CD14-positive monocyte (primary cell): ENCODE measurements at places on chromosomes 5 and 9.

- no peak for DNase-seq
Measured at GRCh38 chr9:33840381-33840780, 23.4 kb downstream of the UBE2R2 start.

- no peak for DNase-seq
Measured at GRCh38 chr9:37026113-37026930, 7.7 kb downstream of the PAX5 start.

GRCh38 chr5:17129093-17129849 lies 88.2 kb upstream of the BASP1 start:
- no peak for DNase-seq

GRCh38 chr5:113510836-113511451 lies 2.5 kb upstream of the YTHDC2 start:
- no peak for DNase-seq

DNA sequence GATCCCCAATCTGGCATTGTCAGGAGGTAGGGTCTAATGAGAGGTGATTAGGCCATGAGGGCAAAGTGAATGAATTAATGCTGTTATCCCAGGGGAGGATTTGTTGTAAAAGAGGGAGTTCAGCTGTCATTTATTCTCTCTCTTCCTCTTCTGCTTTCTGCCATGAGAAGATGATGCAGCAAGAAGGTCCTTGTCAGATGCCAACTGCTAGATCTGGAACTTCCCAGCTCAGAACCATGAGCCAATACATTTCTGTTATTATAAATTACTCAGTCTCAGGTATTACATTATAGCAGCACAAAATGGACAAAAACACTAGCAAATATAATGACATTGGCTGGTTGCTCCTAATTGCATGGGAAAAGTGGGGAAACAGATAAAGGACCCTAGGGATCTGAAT lies 15.6 kb upstream of the BICD2 start:
- DNase-seq: peak; percentile 83

DNA sequence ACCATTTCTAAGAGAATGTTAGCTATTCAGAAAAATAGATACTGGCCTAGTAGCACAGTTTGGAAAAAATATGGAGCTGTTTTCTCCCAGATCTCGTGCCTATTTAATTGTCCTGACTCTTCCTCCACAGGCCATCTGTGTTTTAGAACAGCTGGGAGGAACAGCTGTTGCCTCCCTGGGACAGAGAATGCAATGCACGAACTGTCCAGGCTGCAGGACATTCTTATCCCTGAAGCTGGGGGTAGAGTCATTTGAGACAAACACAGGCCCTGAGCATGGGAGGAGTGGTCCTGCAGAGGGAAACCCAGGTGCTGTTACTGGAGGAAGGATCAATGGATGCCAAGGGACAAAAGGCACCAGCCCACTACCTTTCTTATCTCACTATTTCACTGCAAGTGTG lies 20.9 kb upstream of the SPARC start:
- no peak for DNase-seq

DNA sequence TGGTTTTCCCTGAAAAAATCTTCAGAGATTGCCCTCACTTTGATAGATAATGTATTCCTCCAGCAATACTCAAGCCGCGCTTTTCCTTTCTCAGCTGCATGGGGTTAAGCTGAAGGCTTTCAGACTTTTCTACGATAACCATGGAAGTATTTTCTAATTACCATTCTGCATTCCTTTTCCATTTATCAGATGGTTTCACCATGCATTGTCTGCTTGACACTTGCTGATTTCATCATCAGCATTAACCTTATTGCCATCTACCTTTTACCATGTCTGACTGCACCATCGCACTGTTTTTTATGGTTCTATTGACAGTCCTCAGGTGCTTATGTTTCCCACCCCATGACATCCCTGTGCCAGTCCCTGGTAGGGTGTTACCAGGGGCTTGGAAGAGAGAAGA lies 91.6 kb downstream of the DMAC1 start:
- no peak for DNase-seq

DNA sequence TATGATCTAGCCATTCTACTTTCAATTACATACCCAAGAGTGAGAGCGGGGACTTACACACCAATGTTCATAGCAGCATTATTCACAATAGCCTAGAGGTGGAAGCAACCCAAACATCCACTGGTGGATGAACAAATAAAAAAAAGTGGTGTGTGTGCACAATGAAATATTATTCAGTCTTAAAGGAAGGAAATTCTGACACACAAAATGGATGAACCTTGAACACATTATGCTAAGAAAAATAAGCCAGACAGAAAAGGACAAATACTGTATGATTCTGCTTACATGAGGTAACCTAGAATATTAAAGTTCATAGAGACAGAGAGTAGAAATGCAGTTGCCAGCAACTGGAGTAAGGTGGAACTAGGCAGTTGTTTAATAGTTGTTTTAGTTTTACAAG lies 22.1 kb downstream of the ETF1 start:
- DNase-seq: no peak

GRCh38 chr5:132238169-132238744 lies 10.6 kb upstream of the P4HA2 start:
- peak; percentile 37 for DNase-seq

DNA sequence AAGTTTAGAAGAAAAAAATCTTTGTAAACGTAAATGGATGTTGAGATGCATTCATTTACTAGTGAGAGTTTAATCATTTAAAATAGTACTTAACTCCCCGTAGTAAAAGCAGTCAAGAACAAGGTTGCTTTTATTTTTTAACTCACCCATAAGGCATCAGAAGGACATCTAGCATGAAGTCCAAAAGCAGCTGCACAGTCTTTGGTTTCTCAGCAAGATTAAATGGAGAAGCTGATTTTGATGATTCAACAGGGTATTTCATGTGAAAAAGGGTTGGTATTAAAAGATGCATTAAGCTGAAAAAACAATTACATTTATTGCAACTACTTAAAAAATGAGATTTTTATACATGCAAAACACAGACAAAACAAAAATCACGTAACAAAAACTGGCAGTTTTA lies 44.0 kb downstream of the ECPAS start:
- DNase-seq: no peak

DNA sequence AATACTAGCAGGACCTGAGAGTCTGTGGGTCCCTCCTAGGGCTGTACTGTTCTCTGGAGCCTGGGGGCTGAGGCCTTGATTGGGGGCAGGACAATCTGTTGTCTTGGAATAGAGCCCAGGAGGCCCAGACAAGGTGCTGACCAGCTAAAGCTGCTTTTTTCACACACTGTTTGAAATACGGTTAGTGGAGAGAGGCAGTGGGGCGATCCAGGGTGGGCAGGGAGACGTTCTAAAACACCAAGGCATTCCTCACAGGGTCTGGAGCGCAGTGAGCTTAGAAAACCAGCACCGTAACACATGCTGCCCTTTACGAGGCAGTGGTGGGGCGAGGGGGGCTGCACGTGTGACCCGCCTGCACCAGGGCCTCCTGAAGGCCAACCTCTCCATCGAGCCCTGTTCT lies 55.1 kb downstream of the EHMT1 start:
- DNase-seq: no peak

GRCh38 chr5:172674155-172674554 lies 33.1 kb downstream of the NEURL1B start:
- no peak for DNase-seq

DNA sequence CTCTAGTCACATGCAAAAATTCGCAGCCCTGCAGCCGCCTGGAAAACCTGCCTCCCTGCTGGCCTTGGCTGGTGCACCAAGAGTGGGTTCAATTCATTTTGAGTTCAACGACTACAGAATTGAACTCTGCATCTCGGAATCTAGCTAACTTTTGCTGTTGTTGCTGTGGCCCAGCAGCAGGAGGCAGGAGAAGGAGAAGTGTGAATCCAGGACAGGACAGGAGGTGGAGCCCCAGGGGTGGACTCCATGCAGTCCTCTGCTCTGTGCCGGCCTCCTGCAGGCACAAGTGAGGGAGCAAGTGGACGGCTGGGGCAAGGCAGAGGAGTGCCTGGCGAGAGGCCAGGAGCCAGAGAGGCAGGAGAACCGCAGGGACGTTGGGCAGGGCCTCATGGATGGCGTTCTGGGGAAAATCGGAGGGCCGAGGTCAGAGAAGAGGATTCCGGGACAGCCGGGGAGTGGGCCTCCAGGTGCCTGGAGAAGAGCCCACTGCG lies 214.2 kb downstream of the FANCC start:
- no peak for DNase-seq

GRCh38 chr9:86402591-86402990 lies 48.4 kb upstream of the TUT7 start:
- no peak for DNase-seq

- peak; percentile 29 for DNase-seq
Measured at GRCh38 chr9:79616013-79616412, 44.2 kb downstream of the TLE4 start.

- DNase-seq: no peak
Measured at GRCh38 chr9:134570711-134571325, 70.8 kb upstream of the COL5A1 start.

DNA sequence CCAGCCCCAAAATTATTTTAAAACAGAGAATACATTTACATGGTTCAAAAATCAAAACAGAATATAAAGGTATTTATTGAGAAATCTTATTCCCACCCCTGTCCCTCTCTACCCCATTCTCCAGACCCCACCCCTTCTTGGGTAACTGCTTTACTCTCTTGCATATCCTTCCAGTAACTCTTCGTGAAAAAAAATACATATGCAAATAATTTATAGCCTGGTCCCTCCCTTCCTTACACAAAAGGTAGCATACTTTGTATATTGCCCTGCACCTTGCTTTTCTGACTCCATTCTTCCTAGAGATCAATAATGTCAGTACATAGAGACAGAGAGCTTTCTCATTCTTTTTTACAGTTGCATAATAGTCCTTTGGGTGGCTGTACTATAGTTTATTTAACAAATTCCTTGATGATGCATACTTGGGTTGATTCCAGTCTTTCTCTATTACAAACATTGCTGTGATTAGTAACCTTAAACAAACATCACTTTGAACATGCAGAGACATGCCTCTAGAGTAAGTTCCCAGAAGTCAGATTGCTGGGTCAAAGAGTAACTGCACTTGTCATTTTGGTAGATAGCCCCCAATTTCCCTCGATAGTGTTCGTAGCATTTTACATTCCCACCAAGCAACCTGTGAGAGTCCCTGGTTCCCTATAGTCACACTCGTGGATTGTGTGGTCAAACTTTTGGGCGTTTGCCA lies 47.9 kb downstream of the STOM start:
- DNase-seq: no peak

DNA sequence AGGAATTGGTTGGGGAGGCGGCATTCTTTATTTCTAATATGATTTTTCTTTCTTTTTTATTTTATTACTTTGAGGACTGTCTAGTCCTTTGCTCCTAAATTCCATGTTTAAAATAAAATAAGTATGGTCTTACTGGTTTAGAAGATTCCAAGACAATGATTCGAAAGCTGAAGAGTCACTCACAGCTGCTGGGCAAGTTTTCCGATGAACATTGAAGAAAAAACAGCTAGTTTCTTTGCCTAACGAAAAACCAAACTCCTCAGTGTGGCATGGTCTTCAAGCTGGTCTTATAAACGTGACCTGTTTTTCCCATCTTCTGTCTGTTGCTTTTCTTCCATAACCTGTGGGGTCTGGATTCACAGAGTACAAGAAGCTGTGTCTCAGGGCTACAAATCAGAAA lies 25.1 kb downstream of the ZNF474 start:
- DNase-seq: no peak

- no peak for DNase-seq
Measured at GRCh38 chr5:132183723-132184122, 43.9 kb downstream of the P4HA2 start.

DNA sequence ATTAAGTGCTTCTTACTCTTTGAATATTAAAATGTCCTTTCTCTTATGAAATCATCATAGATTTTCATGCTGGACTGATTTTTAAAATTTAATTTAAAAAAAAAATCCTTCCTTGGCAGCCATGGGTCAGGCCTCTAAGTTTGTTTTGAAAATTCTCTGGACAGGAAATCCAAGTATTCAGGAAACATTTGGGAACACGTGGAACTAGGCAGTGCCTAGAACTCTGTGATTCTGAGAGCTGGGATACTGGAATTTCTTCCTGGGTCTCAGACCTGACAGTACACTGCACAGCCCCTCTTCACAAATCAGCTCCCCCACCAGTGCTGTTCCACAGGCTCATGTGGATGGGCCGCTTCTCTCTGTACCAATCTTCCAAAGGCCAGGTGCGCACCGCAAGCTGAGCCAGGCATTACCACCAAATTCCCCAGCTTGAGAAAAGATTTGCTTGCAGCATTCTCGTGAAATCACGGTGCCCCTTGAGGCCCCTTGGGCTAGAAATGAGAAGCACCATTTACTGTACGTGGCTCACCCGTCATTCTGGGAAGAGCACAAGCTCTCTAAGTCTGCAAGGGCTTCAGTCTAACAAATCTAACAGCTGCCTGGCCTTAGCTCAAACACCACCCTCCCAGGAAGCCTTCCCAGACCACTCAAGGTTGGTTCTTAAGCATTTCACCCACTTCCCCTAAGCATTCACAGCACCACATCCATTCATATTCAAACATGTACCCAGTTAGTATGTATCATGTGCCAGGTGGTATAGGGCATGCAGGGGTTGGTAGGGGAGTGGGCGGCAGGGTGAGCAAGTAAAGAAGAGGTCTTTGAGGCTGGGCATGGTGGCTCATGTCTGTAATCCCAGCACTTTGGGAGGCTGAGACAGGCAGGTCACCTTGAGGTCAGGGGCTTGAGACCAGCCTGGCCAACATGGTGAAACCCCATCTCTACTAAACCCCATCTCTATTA lies 26.5 kb downstream of the B4GALT1 start:
- no peak for DNase-seq

- DNase-seq: no peak
Measured at GRCh38 chr9:26951794-26952193, 4.4 kb upstream of the IFT74 start.

DNA sequence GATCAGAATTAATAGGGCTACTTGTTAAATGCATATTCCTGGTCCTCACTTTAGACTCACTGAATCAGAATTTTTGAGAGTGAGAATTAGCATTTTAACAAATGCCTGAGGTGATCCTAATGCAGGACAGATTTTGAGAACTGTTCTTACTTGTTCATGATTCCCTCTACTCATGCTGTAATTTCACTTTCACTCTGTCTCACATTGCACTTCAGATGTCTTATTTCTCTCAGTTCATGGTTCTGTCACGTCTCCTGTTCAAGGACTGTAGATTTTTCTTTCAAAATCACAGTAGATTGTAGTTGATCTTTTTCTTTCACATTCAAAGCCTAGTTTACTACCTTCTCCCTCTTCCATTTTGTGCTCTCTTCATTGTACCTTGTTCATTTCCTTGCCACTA lies 54.3 kb downstream of the ADGRV1 start:
- DNase-seq: no peak

- DNase-seq: no peak
Measured at GRCh38 chr5:145141534-145141933, 693.6 kb downstream of the PRELID2 start.

DNA sequence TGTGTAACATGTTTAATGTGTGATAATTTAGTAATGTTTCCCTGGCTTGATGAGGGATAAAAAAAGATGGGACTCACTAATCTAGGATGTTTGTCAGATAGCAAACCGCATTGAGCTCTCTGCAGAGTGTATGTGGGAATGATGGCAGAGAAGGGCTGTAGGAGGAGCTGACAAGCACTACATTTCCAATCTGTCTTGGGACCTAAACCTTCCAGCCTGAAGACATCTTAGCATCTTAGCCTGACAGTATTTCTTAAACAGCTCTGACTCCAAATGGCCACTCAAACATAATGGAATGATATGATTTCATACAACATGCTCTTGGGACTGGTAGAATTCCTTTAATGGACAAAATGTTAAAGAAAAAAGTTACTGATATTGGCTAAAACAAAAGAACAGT lies 116.7 kb downstream of the PPP2R2B start:
- DNase-seq: no peak
